A172 (cell line): ENCODE measurements at places on chromosomes 12 and 14. TPM values are rescaled to one million over a fixed set of nuclear protein-coding genes. Genes with fewer than 3 reads are reported as not detected.

LAG3 gene
- not detected in 2 replicates for total RNA-seq

DNA sequence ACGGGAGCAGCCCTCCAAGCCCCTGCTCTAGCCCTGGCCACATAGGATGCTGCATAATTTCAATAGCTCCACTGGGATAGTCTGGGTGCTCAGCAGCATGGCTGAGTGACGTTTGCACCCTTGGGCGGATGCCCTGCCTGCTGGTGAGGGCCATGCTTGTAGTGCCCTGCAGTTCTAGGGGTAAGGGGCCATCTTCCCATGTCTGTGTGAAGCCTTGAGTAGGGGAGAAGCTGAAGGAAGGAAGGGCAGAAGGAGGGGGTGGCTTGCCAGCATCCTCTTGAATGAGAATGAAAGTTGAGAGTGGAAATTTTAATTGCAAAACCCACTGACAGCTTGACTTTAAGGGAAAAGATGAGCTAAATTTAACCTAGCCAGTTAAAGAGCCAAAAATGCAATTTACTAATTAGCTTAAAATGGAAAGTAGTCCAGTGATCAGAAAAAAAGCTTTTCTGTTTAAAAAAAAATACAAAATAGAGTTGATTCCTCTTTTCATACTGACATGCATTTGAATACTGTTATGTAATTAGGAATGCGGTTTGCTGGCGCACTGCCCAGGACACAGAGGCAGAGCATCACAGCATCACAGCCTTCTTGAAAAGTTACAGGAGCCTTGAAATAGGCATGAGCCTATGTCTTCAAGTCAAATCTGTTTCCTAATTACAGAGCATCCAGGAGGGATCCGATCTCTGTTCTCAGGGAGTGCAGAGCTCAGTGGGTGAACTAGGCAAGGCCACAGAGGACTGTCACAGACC lies 18.5 kb upstream of the EML1 start:
- no peak for DNase-seq

- no peak for DNase-seq
These were observed 129.9 kb upstream of the CLEC14A start for GRCh38 chr14:38385836-38386235.

DNA sequence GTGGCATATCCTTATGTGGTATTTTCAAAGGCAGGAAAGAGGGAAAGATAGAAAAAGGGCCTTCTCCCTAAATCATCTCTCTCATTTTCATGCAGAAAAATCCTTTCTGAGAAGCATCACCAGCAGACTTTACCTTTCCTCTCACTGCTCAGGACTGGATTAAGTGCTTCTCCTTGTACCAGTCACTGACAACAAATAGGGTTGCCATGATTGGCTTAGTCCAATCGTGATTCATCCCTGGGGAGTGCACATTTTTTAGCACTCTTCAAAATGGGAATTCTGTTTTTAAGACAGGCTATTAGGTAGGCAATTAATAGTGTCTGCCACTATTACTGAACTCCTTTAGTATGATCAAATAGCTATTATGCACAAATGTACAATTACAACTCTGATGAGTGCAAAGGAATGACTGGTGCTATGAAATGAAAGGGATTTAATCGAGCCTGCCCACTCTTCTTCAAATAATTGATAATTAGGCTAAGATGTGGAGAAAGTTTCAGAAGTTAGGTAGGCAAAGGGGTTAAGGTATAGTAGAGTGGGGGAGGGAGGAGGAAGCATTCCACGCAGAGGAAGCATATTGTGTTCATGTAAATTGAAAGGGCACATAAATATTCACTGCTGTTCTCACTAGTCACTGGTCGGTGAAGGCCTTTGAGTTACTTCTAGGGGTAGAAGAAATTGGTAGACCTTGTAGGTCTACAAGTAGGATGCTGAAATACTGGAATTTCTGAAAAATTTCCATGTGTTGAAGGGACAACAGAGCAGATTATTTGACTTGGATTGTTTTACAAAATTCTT lies 84.0 kb downstream of the MSRB3 start:
- no peak for DNase-seq

DNA sequence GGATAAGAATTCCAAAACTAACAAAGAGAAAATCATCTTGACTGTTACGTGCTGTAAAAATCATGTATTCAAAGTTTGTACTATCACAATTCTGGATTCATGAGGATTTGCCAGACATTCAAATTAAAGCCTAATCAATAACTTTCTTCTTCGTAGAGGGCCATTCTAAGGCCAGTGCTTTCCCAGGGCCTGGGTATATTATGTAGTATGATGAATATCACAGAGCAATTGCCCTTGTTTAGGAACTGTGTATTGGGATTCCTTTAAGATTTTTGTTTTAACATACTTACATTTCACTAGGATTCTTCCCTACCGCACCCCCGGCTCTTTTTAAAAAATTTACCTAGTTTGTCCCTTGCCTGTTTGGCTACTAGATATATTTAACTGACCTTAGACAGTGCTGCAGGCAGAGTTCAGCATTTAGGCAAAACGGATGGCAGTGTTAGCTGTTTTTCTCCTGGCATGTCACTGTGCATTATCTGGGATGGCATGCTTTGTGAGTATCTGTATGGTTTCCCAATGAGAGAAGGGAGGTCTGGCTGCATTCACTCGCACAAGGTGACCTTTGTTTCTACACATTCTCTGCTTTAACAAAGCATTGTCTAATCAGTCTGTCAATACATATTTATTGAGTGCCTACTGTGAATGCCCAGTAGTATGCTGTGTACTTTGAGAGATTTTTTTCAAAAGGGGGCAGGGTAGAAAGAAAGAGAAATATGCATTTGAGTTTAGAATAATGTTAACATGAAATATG lies 63.3 kb downstream of the ERC1 start:
- DNase-seq: no peak

DNA sequence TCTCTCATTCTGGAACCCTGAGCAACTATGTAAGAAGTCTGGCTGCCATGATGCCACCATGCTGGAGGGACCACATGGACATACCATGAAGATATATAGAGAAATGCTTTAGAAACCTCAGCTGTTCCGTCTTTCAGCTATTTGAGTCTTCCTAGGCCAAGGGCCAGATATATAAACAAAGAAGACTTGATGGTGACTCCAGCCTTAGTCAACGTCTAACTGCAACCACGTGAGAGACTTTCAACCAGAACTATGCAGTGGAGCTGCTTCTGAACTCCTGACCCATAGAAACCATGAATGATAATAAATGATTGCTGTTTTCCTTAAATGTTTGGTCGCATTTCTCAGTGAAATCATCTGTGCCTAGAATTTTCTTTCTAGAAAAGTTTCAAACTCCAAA lies 20.0 kb upstream of the KITLG start:
- peak; percentile 62 for DNase-seq

OR6C68 gene
- total RNA-seq: not detected in 2 replicates

SPRYD3 gene
- 15.2 and 19.6 TPM in 2 replicates for total RNA-seq

- no peak for DNase-seq
These were observed 421.5 kb upstream of the MDGA2 start for GRCh38 chr14:48096897-48097296.

DNA sequence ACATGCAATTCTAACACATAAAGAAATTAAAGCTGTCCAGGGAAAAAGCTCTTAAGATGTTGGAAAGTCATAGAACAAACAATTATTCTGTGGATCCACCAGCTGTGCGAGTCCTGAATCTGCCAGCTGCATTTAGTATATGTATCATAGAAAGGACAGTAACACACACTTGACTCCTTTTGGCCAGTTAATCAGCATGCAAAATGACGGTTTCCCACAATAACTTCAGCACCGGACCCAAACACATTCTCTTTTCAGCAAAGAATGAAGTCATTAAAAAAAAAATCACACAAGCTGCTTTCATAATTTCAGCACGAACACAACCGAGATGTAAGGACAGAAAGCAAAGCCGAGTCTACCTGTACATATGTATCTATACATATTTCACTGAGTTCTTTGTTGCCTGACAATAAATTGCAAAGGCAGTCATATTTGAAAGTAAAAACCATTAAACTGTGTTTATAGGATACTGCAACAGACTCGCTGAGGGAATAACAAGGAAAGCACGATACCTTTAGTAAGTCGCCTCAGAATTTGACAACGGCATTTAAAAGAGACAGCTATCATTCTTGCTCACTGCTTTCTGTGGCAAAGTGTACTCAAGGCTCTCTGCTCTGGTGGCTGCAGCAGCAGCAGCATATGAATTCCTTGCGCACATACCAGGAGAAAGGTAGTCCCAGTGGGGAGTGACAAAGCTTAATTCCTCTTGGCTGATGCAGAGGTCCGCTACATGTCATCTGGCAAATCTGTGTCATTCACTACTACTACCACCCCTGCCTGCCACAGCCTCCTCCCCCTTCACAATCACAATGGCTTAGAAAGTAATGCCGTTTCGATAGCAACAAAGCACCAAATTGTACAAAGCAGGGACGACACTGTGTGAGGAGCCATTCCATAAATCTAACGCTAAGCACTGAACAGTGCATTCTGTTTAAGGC lies at the start of gene GRIP1:
Gene GRIP1 (minus strand): TSS at position 739 of the 938 bp plus-strand sequence. CDS start 172 bp downstream, at position 567.
- no peak for DNase-seq

DNA sequence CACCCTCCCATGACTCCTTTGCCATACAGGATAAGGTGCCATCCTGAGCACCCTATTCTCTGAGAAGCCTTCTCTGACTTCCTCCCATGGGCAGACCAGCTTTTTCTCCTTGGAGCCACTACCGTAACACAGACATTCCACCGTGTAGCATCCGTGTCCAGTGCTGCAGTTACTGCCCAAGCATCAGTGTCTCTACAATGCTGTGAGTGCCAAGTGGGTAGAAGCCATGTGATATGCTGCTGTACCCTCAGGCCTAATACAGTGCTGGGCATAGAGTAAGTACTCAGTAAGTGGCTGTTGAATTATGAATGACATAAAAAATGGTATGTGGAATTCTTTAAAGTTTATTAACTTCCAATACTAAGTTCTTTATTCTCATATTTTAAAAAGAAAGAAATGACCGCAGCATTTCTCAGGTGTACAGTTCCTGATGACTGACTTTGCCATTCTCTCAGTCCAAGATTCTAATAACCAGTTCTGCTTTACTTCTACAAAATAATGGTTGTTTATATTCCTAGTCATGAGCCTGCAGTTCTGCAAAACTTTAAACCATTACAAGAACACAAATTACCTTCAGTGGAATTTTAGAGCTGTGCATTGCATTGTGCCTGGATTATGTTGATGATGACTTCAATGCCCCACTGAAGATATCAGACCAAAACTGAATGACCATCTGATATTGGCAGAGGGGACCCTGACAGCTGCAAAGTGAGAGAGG lies 118.7 kb downstream of the RPAP3 start:
- DNase-seq: no peak

DNA sequence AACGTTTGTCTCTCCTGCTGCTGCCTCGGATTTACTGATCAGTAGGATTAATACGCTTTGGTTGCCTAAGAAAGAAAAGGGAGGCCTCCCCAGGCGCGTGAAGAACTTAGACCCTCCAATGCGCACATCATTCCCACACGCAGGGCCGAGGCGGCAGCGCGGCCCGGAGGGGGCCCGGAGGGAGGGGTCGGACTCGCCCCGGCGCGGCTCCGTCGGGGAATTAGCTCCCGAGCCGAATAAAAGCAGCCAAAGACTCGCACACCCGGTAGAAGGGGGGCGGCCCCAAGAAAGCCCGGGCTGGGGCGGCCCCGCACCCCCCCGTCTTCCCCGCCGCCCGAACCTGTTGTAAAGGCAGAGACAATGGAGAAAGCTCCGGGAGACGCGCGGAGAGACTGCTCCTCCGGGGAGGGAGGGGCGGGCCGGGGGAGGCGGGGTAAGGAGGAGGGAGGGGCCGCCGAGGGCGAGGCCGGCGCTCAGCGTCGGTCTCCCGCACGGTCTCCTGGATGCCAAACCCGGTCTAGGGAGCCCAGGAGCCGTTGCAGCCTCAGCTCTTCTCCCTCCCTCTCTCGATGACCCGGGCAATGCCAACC lies at the start of gene NELL2:
Gene NELL2 (minus strand): TSS at position 362 of the 590 bp plus-strand sequence. CDS start 446 bp downstream, outside the sequence.
- no peak for DNase-seq

DNA sequence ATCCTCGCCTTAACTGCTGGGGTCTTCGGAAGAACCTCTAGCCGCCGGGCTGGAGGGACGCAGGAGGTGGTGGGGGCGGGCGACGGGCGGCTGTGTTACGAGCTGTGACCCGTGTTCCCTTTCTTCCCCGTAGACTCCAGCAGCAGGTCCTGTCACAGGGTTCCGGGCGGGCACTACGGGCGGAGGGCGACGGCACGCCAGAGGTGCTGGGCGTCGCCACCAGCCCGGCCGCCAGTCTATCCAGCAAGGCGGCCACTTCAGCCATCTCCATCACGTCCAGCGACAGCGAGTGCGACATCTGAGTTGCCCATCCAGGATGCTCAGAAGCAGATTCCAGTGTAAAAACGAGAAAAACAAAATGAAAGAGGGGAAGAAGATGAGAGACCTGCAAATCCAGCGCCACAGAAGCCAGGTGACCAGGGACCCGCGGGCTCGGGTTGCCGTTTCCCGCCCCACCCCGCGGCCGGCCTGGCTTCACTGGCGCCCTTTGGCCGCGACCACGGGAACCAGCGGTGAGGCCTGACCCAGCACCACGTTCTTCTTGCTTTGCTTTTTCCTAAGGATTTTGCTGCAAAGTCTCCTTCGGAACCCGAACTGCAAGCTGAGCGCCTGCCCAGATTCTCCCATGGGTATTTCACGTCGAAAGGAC lies 2.1 kb downstream of the SIX6 start:
- no peak for DNase-seq

DNA sequence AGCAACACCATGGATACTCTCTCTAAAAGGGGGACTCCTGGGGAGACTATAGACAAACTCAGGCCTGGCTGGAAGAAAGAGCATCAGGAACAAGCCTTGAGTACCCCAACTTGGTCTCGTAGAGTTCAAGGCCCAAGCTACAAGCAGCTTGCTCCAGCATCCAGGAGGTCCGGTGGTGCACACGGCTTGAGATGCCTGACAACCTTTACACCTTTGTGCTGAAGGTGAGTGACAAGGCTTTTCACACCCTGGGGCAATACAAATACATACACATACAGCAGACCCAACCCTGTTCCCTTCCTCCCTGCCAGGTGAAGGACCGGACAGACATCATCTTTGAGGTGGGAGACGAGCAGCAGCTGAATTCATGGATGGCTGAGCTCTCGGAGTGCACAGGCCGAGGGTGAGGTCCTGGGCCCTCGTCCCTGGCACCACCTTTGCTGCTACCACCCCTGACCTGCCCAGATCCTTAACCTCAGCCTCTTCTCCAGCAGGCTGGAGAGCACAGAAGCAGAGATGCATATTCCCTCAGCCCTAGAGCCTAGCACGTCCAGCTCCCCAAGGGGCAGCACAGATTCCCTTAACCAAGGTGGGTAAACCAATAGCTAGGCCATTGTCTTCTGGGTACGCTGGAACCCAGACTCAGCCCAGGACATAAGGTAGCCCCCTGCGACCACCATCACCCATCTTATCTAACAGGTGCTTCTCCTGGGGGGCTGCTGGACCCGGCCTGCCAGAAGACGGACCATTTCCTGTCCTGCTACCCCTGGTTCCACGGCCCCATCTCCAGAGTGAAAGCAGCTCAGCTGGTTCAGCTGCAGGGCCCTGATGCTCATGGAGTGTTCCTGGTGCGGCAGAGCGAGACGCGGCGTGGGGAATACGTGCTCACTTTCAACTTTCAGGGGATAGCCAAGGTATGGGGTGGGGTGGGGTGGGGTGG lies 41.2 kb downstream of the SH2B3 start:
- DNase-seq: no peak

- no peak for DNase-seq
These were observed 26.0 kb upstream of the RXYLT1 start for GRCh38 chr12:63753743-63754142.

GRCh38 chr12:44839785-44840184 lies 36.3 kb downstream of the NELL2 start:
- no peak for DNase-seq

GRCh38 chr12:58252914-58253313 lies 311.5 kb downstream of the ATP23 start:
- no peak for DNase-seq

NCAPD2 gene
- total RNA-seq: 46.2 and 60.2 TPM in 2 replicates

SERPINA10 gene
- total RNA-seq: not detected in 2 replicates

GRCh38 chr14:36520601-36521525 lies 831 bp upstream of the NKX2-1 start:
- DNase-seq: no peak
